Ovary (tissue), 10 donors: ENCODE measurements at places on chromosomes 1 and 21.

- peak; percentile 71 for DNase-seq
Observed at GRCh38 chr1:51636764-51637522, 20.1 kb downstream of the OSBPL9 start.

DNA sequence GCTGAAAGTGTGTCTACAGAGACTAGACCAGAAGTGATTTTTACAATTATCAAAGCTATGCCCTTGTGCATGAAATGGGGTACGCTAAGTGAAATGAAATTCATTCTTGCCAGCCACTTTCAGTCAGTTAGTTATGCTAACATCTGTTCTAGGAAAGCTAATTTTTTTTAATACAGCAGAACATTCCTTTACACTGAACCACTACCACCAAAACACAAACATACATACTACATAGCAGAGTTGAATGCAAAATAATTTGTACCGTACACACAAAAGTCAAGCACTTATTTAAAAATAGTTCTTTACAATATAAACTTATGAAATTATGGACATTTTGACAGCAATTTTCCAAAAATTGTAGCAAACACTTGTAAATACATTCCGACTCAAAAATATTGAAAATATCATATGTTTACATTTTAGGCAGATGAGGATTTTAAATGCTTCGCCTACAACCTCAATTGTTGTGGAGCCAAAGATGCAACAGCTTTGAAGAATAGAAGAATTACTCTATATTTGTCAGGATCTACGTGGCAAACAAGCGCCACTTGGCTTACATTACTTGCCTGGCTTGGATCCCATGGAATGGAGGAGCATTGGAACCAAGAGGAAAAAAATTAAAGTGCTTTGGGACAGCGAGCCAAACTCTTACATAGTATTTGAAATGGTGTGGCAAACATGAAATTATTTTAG, 30.6 kb downstream of the WLS start:
- DNase-seq: no peak

- DNase-seq: no peak
Observed at GRCh38 chr21:37248298-37248697, 18.8 kb downstream of the VPS26C start.

GRCh38 chr1:178919581-178919980, 48.7 kb upstream of the ANGPTL1 start:
- no peak for DNase-seq

DNA sequence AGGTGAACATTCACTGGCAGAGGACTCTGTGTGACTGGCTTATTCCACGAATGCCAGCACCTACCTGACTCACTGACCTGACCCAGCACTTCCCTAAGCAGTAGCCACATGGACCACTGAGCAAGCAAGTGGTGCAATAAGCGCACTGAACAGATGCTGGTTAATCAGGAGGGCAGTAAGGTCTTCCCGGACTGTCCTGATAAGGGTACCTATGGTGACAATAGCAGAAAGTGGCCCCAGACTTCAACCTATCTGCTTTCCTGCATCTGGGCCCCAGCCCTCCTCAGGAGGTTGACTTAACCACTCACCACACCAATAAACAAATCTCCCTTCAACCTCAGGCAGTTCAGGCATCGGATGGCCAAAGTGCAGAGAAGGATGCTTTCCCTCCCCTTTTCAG, 65.7 kb downstream of the SETD4 start:
- DNase-seq: no peak

DNA sequence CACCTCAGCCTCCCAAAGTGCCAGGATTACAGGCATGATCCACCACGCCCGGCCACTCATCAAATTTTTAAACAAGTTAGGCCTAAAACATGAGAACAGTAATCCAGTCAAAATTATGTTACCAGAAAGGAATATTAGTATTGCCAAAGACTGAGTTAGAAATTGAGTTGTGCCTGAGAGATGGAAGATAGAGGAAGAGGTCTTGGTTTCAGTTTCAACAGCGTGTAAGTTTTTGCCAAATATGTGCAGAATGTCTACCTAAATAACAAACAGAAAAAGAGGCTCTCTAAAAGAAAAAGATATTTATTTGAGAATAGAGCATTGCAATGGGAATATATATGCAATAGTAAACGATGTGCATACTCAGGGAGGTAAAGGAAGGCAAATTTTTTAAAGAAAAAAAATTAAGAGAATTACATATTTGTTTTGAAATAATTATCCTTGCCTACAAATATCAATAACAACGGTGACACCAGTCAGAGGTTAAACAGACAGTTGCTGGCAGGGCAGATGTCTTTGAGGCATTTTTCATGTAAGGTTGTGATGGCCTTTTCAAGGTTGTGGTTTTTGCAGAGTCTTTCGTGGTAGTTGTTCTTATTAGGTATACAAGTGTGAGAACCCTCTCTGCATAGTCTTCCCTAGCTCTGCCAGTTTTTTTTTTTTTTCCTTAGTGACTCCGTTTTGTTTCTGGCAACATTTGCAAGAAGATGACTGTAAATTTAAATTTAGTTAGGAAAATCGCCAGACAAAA, 2.2 kb upstream of the CD1B start:
- DNase-seq: no peak

DNA sequence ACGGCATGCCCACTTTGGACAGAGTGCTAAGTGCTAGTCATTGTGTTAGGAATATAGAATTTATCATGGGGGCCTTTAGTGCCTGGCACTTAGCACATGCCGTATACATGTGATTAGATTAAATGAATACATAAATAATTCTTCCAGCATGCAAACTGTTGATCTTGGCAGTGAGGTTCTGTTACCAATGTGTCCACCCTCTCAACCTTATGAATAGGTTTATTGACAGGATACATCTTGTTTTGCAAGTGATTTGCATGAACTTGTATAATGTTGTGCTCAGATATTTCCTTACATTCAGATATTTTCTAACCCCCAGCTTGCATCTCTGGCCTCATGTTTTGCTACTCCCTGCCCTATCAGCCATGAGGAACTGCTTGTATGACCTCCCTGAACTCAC, 60.3 kb upstream of the ZNF648 start:
- no peak for DNase-seq

- no peak for DNase-seq
Observed at GRCh38 chr1:156953571-156953970, 33.1 kb downstream of the LRRC71 start.

GRCh38 chr1:211559222-211560010, 19.5 kb downstream of the SLC30A1 start:
- no peak for DNase-seq

DNA sequence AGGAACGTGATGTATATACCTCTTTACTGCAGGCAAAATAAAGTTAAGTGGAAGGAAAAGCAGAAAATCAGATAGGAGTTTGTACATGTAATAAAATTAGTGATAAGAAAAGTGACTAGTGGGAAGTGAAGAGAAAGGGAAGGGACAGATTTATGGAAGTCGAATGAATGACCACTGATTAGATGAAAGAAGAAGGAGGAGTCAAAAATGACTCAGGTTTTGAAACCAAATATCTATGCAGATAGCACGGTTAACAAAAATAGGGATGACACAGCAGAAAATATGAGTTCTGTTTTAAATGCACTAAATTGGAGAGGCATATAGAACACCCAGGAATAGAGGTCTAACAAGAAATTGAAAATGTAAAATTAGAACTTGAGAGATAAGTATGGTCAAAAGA, 128.0 kb downstream of the HMCN1 start:
- no peak for DNase-seq

GRCh38 chr21:38959692-38960061, 153.9 kb downstream of the ETS2 start:
- no peak for DNase-seq

GRCh38 chr1:21305900-21306189, 15.6 kb upstream of the ECE1 start:
- no peak for DNase-seq
